Fibroblast of the aortic adventitia (primary cell): ENCODE measurements at places on chromosomes 7 and 10. TPM values are rescaled to one million over a fixed set of nuclear protein-coding genes. Genes with fewer than 3 reads are reported as not detected.
A peak's percentile ranks its signal among the peaks of the same experiment; 100 is the strongest.

The GFRA1 gene
- 0.18 and 0.49 TPM in 2 replicates for total RNA-seq

The ZNF398 gene
- total RNA-seq, result 11.2 and 15.2 TPM in 2 replicates

The ABCC2 gene
- 0.98 and 1.4 TPM in 2 replicates for total RNA-seq

The AS3MT gene
- total RNA-seq, result 2.9 and 7.0 TPM in 2 replicates

The NYAP1 gene
- total RNA-seq, result 0.81 and 5.6 TPM in 2 replicates

The TMEM139 gene
- not detected in 2 replicates for total RNA-seq

The DYNC1I1 gene
- 0.54 and 9.9 TPM in 2 replicates for total RNA-seq

The NCAPG2 gene
- 8.9 and 35.0 TPM in 2 replicates for total RNA-seq

The ABCB4 gene
- total RNA-seq, result 0.81 TPM in 1 of 2 replicates, not detected in the other

- no peak for DNase-seq
Measured at GRCh38 chr10:103602028-103602851, 108.7 kb downstream of the NEURL1 start.

DNA sequence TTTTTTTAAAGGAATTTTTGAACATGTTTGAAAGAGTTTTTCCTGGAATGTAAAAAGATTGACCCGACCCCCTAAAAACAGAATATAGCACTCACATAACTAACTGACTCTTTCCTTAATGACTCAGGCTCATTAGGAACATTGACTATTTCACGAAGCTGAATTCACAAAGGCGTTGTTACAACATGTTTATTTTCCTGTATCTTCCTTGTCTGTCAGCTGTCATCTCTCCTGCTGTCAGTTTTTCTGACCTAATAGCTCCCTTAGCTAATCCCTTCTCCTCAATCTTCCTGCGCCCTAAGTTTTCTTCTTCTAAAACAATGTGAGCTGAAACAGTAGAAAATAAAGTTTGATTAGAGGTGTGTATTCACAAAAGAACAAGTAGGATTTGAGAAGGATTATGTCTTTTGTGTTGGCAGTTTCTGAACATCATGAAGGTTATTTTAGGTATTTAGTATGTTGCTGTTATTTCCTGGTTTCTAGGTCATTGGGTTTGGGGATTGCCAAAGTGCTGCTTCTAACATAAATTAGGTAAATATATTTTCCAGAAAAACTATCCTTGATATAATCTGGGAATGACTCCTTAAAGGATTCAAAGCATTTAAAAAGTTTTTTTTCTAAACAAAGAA, 4.6 kb upstream of the MDFIC start:
- no peak for DNase-seq

DNA sequence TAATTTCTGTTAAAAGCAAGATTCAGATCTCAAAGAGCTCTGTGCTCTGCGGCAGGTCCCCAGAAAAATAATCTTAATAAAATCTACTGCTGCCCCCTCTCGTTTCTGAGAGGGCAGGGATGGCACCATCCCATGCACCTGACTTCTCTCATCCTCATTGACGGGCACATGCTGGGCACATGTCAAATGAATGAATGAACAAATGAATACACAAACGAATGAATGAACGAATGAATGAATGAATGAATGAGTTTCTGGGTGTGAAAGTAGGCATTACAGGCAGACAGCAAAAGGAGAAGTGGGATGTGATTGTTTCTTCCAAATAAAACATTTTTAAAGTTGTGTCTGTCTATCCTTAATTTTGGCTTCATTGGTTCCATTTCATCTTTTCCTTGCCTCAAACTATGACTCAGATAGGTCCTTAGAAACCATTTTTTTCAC, 398.1 kb upstream of the PRKCQ start:
- no peak for DNase-seq

DNA sequence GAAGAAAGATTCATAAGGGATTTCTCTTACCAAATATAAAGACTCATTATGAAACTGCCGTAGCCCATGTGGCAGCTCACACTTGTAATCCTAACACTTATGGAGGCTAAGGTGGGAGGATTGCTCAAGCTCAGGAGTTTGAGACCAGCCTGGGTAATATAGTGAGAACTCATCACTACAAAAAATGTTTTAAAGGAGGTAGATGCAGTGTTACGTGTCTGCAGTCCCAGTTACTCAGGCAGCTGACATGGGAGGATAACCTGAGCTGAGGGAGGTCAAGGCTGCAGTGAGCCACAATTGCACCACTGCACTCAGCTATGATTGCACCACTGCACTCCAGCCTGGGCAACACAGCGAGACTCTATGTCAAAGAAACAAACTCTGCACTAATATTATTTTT, 18.1 kb upstream of the DNA2 start:
- DNase-seq, result no peak

- no peak for DNase-seq
Measured at GRCh38 chr10:52631146-52631545, 141.4 kb downstream of the MBL2 start.

DNA sequence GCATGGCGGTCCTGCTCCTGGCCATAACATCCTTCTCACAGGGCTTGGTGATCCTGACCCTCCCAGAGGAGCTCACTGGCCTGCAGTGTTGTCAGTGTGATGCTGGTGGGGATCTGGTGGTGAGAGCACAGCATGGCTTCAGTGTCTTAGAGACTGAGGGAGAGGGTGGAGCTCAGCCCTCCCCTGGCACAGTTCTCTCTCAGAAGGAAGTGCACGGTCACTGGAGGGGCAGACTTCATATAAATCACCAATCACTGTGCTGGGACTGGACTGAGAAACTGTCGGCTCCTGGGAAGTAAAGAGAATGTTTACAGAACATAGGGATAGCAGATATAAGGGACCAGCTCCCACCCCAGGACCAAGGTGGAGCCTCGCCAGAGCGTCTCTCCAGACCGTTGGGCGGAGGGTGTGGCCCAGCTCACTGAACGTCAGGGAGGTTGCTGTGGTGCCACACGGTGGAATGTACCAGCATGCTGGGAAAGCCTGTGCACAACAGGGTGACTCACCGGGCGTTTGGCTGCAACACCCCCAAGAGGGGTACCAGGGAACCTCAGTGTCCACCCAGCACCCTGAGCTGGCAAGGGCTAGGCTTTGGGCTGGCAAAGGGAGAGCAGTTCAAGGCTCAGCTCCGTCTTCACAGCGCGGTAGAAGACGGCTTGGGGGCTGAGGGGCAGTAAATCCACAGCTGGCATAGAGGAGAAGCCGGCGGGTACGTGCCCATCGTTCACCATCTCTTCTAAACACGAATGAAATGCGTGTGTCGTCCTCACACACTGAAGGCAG, 8.8 kb upstream of the GET4 start:
- DNase-seq, result peak; percentile 71

- DNase-seq, result peak; percentile 65
Measured at GRCh38 chr7:35748371-35748770, 52.5 kb upstream of the SEPTIN7 start.

DNA sequence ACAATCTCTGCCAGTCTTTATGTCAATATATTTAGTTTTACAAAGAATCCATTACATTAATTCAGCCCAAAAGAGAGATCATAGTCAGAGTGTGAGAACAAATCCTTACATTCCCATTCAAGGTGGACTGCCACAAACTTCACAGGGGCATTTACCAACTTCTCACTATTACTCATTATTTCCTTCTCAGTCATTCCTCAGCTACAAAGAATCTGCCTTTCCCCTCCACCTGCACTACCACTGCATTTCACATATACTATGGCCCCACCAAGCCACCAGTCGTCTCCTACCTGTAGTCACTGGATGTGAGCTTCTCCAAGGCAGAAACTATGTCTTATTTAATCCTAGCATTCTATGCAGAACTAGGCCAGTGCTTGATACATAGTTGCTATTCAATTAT, 94.3 kb downstream of the USP6NL start:
- DNase-seq, result no peak

DNA sequence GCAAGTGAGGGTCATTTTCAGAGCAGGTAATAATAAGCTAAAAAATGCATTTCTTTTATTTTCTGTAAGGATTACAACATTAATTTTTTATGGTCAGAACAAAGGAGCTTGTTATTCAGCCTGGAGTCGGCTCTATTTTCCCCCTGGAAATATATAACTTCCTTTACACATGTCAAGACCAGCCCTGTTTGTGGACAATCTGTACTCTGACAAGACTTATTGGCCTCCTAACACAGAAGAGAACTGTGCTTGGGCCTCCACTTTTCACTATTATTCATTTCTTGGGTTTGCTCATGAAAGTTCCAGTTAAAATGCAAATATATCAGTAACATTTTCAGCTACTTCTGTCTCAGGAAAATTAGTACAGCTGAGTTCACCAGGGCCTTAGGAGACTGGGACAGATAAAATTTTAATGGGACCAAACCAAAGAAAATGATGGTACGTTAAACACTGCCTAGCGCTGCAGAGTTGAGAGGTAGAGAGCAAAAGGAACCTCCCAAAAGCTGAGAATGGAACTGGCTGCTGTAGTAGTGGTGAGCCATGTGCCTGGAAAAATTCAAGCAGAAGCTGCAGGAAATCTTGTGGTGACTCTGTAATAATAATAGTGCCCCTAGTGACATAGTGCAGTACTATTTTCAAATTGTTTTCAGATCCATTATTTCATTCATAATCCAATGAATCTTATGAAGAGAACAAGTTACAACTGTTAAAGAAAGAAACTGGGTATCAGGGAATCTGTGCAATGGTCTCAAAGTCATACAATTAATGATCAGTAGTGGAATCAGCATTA, 227.2 kb upstream of the KIAA1217 start:
- no peak for DNase-seq

- DNase-seq, result no peak
Measured at GRCh38 chr7:131536361-131536849, 20.0 kb downstream of the PODXL start.

DNA sequence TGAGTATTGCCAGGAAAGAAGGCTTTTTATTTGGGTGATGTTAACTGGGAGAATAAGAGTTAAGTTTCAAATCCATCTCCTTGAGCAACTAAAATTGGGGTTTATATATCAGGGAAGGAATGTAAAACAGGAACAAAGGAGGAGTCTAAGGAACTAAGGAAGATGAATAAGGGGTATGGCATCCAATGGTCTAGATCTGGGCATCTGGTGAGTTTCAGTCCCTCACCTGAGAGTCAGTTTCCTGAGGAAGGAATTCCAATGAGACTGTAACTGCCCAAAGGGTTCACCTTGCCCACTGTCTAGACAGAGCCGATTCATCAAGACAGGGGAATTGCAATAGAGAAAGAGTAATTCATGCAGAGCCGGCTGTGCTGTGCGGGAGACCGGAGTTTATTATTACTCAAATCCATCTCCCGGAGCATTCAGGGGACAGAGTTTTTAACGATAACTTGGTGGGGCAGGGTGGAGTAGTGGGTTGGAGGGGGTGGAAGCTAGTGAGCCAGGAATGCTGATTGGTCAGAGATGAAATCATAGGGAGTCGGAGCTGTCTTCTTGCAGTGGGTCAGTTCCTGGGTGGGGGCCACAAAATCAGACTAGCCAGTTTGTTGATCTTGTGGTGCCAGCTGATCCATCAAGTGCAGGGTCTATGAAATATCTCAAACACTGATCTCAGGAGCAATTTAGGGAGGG, 188.3 kb upstream of the STK17A start:
- DNase-seq, result peak; percentile 0

DNA sequence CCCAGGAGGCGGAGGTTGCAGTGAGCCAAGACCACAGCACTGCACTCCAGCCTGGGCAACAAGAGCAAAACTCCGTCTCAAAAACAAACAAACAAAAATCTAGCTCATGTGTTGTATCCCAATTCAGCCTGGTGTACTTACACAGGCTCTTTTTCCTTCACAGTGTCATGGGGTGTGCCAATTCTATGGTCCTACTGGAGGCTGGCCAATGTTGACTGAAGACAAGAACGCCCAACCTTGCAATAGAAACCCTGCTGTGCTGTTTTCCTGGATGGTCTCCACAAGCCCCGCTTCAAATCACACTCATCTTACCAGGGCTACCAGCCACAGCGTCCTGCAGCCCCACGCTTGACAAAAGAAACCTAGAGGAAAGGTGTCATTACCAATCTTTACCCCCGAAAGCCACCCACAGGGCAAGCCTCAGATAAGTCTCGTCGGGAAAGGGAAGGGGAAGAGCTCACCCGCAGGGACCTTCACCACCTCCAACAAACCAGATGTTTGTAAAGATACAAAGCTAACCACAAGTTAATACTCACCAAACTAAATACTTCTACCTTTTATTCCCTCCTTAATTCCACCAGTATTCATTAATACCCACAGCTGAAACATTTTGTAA, 64.8 kb downstream of the TNS3 start:
- peak; percentile 63 for DNase-seq

DNA sequence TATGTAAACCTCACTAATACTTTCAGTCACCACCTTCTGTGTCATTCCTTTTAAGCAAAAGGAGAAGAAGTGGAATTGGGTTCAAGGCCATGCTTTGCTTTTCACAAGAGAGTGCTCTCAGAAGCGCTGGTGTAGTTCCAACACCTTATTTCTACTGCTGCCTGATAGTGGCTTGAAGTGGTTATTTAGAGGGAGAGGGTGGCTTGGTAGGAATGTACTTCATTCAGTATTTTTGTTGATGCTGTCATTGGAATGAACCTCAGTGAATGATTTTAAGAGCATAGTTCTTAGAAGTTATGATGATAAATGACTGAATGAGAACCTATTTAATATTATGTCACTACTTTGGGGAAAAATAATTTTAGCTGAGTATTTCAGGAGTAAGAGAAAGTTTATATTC, 396.7 kb downstream of the EXOC4 start:
- DNase-seq, result peak; percentile 47

GRCh38 chr10:85916286-85916685, 450.3 kb downstream of the GRID1 start:
- DNase-seq, result no peak

DNA sequence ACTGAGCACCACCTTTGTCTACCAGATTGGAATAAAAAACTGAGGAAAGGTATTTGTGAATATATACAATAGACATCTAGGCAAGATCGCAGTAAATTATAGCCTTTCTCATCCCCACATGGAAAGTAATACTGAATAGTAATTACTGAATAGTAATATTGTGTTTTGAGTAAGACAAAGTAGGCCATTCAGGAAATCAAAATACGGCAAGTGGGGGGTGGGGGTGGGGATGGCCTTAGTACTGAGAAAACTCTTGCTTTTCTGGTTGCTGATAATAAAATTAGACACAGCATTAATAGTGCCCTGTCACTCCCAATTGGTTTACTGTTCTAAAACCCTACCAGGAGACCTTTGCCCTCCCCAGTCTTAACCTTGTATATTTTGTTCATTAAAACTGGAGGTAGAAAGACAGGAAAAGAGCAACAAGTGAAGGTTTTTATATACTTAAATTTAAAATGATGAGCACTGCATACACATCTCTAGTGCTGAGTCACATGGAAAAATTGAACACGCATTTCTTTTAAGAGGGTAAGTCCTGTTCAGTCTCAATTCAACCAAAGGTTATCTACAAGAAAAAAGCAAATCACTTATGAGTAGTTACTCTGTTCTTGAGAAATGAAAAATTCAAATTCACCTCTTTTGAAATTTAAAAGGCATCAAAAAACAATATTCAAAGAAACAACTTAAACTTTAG, 65.6 kb downstream of the IGF2BP3 start:
- DNase-seq, result no peak

GRCh38 chr7:4631380-4632179, 50.5 kb upstream of the FOXK1 start:
- peak; percentile 95 for DNase-seq

GRCh38 chr10:132937861-132938260, 4.5 kb downstream of the CFAP46 start:
- DNase-seq, result no peak

DNA sequence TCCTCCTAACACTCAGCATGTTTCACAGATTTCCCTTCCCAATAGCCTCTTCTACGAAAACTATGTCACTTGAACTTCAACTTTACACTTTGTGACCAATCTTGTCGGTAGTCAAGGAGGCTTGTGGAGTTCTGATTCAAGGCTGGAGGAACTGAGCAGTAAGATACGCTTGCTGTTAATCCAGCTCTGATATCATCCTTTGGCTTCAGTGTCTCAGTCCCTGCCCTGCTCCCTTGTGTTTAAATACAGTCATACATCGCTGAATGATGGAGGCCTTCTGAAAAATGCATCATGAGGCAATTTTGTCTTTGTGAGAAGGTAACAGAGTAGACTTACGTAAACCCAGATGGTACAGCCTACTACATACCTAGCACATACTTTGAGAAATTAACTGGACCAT, 173.6 kb downstream of the RNF133 start:
- DNase-seq, result no peak
